ENCODE measurements at places on chromosomes 16 and 17. TPM values are rescaled to one million over a fixed set of nuclear protein-coding genes. Genes with fewer than 3 reads are reported as not detected.

Gene CCDC200
- total RNA-seq = not detected

Gene TAT
- not detected for total RNA-seq

Gene SLC2A4
- not detected for total RNA-seq

Gene FTSJ3
- 66.2 TPM for total RNA-seq

Gene SCN4A
- not detected for total RNA-seq

Gene MPG
- total RNA-seq = 17.5 TPM

- no peak overlapping the region for H3K4me3 ChIP-seq
- no peak overlapping the region for H3K27ac ChIP-seq
- no peaks in the 10 kb centered on the region for H3K36me3 ChIP-seq
- DNase-seq = no peak
- H3K27me3 ChIP-seq = no peaks in the 10 kb centered on the region
- no peaks in the 10 kb centered on the region for H3K4me1 ChIP-seq
Measured at GRCh38 chr17:59186850-59187249, 23.0 kb upstream of the SMG8 start.

- H3K36me3 ChIP-seq = peaks cover 16% of the 10 kb centered on the region
- H3K4me3 ChIP-seq = peak overlapping the region; percentile 56
- H3K27ac ChIP-seq = peak overlapping the region; percentile 89
- peaks cover 51% of the 10 kb centered on the region for H3K4me1 ChIP-seq
Measured at GRCh38 chr17:4944163-4944553, 4.1 kb downstream of the RNF167 start.

DNA sequence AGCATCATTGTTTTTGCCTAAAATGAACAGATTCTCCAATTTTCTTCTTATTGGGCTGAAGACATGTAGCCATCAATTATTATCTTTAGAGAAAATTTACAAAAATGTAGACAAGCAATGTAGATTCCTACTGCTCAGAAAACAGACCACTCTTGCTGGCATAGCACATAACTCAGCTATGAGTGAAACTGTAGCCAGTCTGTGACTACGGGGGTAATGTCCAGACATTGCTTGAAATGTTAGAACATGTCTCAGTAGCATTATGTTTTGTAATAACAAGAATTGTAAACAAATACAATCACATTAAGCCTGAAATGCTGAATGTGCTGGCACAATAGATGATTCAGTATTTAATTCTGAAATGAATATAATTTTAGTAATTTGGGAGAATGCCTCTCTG is 265.7 kb upstream of the KCNJ16 start:
- no peak overlapping the region for H3K4me3 ChIP-seq
- no peaks in the 10 kb centered on the region for H3K4me1 ChIP-seq
- DNase-seq = no peak
- no peaks in the 10 kb centered on the region for H3K27me3 ChIP-seq
- H3K36me3 ChIP-seq = no peaks in the 10 kb centered on the region
- H3K27ac ChIP-seq = no peak overlapping the region

DNA sequence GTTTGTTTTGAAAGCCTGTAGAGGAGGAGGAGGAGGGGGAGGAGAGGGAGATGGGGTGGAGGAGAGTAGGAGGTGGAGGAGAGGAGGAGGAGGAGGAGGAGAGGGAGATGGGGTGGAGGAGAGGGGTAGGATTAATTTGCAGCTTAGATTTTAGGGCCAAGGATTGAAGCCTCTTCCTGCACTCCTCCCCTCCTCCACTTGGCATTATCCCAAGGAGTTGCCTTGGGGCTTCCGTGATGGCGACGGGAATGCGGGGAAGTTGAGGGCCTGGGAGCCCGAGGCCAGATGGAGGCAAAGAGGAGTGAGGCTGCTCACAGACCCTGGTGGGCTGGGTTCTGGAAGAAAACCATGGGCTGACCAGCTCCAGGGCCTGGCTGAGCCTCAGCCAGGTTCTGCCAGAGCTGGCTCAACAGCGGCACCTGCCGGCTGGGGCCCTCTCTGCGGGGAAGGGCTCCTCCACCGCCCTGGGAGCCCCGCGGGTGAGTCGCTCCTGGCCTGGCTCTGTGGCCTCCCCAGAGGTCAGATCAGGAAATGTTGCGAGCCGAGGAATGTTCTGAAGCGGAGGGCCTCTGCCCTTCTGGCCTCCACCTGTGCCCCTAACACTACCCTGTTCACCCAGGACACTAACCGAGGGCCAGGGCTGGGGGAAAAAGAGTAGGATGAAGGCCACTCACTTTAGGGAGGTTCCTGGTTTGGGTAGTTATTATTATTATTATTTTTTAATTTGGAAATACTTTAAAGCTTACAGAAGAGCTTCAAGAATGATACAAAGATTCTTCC is 23.9 kb upstream of the FMNL1 start:
- no peaks in the 10 kb centered on the region for H3K36me3 ChIP-seq
- no peak overlapping the region for H3K4me3 ChIP-seq
- DNase-seq = peak; percentile 81
- H3K27ac ChIP-seq = no peak overlapping the region

- peak overlapping the region; percentile 78 for H3K27ac ChIP-seq
- H3K27me3 ChIP-seq = no peaks in the 10 kb centered on the region
- peak overlapping the region; percentile 49 for H3K4me3 ChIP-seq
- H3K36me3 ChIP-seq = no peaks in the 10 kb centered on the region
- no peak for DNase-seq
Measured at GRCh38 chr16:15948532-15949209, 745 bp upstream of the ABCC1 start.

GRCh38 chr16:86680162-86680561 is 101.8 kb downstream of the FOXL1 start:
- no peaks in the 10 kb centered on the region for H3K36me3 ChIP-seq
- no peak overlapping the region for H3K4me3 ChIP-seq
- H3K4me1 ChIP-seq = no peaks in the 10 kb centered on the region
- H3K27me3 ChIP-seq = no peaks in the 10 kb centered on the region
- no peak overlapping the region for H3K27ac ChIP-seq

GRCh38 chr16:84313921-84314320 is 19.2 kb downstream of the WFDC1 start:
- no peak overlapping the region for H3K27ac ChIP-seq
- no peak for DNase-seq
- no peak overlapping the region for H3K4me3 ChIP-seq
- no peaks in the 10 kb centered on the region for H3K36me3 ChIP-seq

DNA sequence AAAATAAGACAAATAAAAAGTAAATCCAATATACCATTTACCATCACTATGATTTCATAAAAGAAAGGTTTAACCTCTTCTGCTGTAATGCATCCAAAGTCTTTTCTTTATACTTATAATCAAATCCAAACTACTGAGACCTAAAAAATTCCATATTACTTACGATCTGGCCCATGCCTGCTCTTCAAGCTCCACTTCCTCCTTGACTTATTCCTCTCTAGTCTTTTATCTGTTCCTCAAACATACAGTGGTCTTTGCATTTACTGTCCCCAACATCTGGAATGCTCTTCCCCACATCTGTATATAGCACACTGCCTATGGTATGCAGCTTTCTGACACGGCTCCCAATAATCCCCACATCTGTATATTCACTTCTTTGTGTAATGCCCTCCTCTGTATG is 33.8 kb downstream of the PCTP start:
- H3K27ac ChIP-seq = no peak overlapping the region
- no peaks in the 10 kb centered on the region for H3K4me1 ChIP-seq
- no peaks in the 10 kb centered on the region for H3K27me3 ChIP-seq
- no peak for DNase-seq
- no peak overlapping the region for H3K4me3 ChIP-seq

GRCh38 chr17:43658900-43659299 is 2.8 kb downstream of the MEOX1 start:
- no peaks in the 10 kb centered on the region for H3K27me3 ChIP-seq
- H3K36me3 ChIP-seq = no peaks in the 10 kb centered on the region

GRCh38 chr17:5272322-5272721 is 9.8 kb upstream of the RABEP1 start:
- no peak overlapping the region for H3K27ac ChIP-seq
- H3K4me1 ChIP-seq = no peaks in the 10 kb centered on the region
- H3K4me3 ChIP-seq = no peak overlapping the region
- no peaks in the 10 kb centered on the region for H3K27me3 ChIP-seq
- no peak for DNase-seq

Data from naive thymus-derived CD4-positive, alpha-beta T cell (primary cell).